GM04504 (cell line): ENCODE measurements at places on chromosomes 7 and 10.
A peak's percentile ranks its signal among the peaks of the same experiment; 100 is the strongest.

DNA sequence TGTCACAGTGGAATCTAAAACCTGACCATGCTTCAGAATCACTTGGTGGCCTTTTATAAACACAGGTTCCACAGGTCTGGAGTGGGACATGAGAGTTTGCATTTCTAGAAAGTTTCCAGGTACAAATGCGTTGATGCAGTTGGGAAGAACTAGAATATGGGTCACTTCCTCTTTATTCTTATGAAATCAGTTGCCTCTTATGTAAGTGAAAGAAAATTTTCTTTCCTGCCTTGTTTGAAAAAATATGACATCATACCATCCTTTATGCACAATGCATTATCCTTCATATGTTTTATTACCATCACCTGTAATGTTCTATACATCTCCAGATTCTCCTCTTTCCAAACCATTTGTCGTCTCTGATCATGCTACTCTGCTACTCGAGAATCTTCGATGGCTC, 44.0 kb downstream of the PLXNA4 start:
- no peak for DNase-seq

DNA sequence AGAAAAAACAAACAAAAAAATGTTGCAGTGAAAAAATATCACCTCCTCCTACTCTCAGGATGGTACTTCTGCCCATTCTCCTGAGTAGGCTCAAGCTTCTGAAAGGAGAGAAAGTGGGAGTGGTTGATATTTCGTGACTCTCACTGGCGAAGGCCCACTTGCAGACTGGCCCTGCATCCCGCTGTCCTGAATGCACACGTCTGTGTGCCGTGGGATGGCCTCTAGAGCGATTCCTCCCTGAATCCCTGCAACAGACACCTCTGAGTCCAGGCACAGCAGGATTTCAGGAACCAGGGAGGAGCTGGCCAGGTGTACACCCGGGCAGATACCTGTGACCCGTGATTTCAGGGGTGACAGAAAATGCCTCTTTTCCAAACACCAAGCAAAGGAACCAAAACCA, 319.2 kb downstream of the DPP6 start:
- DNase-seq: no peak

- DNase-seq: no peak
Measured at GRCh38 chr7:137948083-137948844, 53.6 kb downstream of the CREB3L2 start.

GRCh38 chr10:26978519-26978918, 117.8 kb upstream of the ABI1 start:
- no peak for DNase-seq

- no peak for DNase-seq
Measured at GRCh38 chr10:3090914-3091787, 23.8 kb downstream of the PFKP start.

DNA sequence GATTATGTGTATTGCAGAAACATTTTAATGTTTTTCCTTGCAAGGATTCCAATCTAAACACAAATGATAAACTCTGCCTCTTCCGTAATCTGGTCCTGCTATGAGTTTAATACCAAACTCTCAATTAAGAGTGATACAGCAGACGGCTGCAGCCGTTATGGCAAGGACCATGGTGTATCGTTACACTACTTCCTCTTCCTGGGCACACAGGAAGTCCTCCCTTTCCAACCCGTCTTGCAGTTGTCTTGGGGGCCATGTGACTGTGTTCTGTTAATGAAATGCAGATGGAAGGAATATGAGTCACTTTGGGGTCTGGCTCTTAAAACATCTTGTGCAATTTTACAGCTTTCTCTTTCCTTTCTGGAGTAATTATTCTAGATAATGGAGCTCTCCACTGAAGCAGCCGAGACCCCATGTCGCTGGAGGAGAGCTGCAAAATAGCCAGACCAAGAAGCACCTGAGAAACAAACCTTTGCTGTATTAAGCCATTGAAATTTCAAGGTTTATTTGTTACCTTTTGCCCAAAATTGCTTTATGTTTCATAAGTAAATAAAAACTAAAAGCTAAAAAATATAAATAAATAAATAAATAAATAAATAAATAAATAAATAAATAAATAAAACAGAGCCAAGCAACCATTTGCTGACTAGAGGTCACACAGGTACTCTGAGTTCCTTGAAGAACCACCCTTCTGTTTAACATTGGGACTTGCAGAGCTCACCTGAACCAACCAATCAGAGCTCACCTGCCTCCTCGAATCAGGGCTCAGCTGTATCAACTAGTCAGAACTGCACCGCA, 74.7 kb downstream of the FRMPD2 start:
- peak; percentile 47 for DNase-seq
